Umbilical cord (tissue), 2 donors: ENCODE measurements at places on chromosomes 5 and 9. TPM values are rescaled to one million over a fixed set of nuclear protein-coding genes. Genes with fewer than 3 reads are reported as not detected.

The MYORG gene
- 4.6 TPM for total RNA-seq

The OR1Q1 gene
- total RNA-seq, result 9.6 TPM

The CKMT2 gene
- total RNA-seq, result 0.48 TPM

The KDM4C gene
- total RNA-seq, result 46.0 TPM
